CD4-positive, alpha-beta T cell (primary cell): ENCODE measurements at places on chromosomes 6 and 20. TPM values are rescaled to one million over a fixed set of nuclear protein-coding genes. Genes with fewer than 3 reads are reported as not detected.

Gene ARMH2
- not detected for total RNA-seq

Gene EDEM2
- total RNA-seq: 12.2 TPM

Gene YWHAB
- total RNA-seq: 167 TPM

Gene BRPF3
- total RNA-seq: 41.6 TPM

Gene HLA-DMB
- 6.0 TPM for total RNA-seq

Gene SPATA2
- total RNA-seq: 16.0 TPM

Gene CCDC170
- total RNA-seq: not detected

Gene PI16
- total RNA-seq: 5.2 TPM

Gene FNDC11
- total RNA-seq: 1.7 TPM

Gene LTA
- total RNA-seq: 16.7 TPM

Gene SNAP25
- total RNA-seq: not detected

Gene CUTA
- total RNA-seq: 176 TPM

GRCh38 chr20:23366384-23366783, 4.4 kb downstream of the GZF1 start:
- DNase-seq: no peak

GRCh38 chr6:119736296-119737021, 386.9 kb upstream of the MAN1A1 start:
- no peak for DNase-seq

GRCh38 chr6:164398647-164399046, 910.8 kb downstream of the C6orf118 start:
- no peak for DNase-seq

DNA sequence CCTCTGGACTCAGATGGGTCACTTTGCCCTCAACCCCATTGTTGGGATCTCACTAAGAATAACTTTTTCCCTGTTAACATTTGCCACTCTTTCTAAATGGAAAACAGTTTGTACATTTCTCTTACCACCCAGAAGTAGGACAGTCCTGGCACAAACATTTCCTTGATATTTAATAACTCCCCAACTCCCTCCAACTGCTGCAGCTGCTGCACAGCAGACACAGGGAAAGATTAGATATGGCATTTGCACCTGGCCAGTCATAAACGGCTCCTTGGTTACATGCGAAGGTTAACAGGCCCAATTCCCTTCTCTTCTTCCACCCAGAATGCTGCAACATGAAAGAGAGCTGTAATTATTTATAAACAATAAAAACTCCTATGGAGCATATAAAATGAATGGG, 55.9 kb upstream of the SOX4 start:
- DNase-seq: no peak

DNA sequence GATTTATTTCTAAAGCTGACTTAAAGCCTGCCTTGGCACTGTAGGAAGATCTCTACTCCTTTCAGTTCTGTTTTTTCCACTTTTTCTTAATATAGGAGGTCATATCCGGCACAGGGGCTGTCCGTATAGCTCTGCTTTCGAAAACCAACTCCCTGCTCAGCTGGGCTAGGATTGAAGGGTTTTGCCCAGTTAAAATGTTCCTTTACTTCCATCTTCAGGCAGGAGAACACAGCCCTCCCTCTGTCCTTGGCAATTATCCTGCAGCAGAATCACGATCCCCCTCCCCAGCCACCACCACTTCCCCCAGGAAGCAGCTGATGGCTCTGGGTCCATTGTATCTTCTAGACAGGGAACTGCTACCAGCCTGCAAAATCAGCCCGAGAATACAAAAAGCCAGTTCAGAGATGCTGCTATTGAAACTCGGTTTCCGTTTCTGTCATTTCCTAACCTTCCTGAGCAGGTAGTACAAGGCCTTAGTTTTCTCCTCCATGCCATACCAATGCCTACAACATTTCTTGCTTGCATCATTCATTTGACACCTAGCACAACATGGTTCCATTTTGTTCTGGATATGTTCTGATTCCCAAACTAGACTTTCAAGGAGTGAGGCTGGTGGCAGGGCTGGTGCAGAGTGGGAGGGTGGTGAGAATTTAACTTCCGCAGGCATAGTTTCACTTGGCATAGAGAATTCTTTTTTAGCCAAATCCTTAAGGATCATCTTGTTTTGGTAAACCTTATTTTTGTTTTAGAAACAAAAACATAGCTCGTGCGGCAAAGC, 53.9 kb downstream of the FAM50B start:
- no peak for DNase-seq

- DNase-seq: no peak
Measured at GRCh38 chr6:14447240-14447639, 329.7 kb downstream of the CD83 start.

- DNase-seq: no peak
Measured at GRCh38 chr20:38827770-38828281, 22.3 kb downstream of the PPP1R16B start.

DNA sequence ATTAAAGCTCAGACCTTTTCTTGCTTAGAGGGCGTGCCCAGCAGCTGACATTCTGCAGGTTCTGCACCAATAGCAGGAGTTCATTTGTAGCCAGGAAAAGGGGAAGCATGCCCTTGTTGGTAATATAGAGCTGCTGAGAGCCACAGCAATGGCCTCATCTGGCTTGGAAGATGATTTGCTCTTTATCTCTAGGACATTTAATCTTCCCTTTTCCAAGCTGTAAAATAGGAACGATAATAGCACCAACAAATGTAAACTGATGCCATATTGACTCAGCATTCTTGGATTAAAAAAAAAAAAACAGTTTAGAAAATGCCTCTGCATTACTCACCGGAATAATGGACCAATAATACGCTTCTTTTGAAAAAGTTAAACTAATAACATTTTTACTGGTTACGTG, 93.4 kb upstream of the SLC2A12 start:
- DNase-seq: no peak

DNA sequence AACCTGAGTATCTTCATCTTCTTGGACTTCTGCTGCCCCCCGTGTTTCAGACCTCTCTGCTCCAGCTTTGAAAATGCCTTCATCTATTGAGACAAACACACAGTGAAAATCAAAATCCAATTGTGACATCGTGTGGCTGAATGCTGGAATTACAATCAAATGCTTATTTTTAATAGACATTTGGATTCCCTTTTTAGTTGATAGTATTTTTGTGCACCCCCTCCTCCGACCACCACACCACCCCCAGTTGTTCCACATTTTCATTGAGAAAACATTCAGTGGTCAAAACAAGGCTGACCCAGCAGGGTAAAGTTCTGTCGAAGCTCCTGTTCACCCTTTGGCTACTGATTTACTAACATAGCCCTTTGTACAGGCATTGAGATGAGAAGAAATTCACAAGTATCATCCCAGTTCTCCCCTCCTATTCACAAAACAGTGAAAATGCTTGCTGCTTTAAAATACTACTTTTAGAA, 79.0 kb downstream of the NRSN1 start:
- no peak for DNase-seq

- no peak for DNase-seq
Measured at GRCh38 chr20:23641936-23642751, 4.4 kb upstream of the CST3 start.

DNA sequence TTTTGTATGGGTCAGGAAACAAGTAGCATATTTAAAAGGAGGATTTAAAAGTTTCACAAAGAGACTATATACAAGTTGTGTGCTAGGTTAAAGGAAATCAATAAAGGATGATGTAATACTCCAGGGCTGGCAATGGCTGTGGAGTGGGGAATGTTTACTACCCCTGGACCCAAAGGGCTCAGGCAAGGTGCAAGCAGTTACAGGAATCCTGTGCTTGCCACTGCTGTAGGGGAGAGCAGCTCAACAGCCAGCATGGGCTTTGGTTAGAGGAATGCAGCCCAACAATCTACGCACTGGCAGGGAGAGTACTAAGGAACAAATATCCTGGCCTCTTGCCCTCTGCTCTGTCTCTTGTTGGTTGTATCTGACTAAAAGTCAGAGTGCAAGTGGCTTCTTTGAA, 1642.2 kb downstream of the KHDRBS2 start:
- no peak for DNase-seq

DNA sequence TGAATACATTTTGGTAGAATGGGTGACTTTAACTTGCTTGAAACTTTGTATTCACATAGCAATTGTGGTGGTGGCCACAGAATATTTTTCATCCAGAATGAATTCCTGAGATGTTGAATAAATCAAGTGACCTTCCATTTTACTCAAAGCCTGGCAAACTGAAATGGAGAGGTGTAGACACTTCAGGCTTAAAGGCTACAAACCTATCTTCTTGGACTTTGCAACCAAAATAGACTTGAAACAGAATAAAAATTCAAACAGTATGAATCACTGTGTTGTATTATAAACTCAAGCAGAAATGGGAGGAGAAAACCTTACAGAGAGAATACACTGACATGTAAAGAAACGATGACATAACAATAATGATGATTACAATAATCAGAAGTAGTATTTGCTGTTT, 371.6 kb downstream of the BCKDHB start:
- no peak for DNase-seq

DNA sequence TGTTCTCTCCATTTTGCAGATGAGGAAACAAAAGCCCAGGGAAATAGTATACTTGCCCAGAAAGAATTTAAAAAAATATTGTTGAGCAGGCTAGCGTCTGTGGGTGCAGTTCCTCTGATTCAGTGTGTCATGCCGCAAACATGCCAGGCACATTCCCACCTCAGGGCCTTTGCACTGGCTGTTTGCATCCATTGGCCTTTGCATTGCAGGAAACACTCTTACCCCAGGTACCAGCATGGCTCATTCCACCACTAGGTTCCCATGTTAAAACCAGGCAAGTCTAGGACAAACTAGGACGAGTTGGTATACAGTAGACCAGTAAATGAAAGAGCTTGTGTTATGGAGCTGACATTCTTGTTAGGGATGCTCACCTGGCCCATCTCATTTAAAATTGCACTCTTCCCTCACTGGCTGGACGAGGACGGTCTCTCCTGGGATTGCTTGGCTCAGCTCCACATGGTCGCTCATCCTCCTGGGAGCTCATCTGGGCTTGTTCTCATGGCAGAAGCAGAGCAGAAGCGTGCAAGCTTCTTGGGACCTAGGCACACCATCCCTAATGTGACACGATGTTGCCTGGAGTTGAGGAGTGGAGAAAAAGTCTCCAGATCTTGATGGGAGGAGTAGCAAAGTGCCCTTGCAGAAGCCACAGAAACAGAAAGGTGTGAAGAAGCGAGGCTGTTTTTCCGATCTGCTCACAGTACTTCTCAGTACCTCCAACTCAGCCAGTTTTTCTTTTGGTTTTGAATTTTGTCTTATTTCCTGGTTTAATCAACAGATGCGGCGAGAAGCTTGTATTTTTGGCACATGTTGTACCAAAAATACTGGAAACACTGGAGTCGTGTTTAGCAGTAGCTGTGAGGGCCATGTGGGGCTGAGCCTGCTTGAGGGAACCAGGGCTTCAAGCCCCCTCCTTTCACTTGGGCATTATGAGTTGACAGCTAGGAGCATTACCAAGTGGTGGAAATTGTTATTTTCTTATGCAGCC, 13.9 kb downstream of the ZNF831 start:
- DNase-seq: no peak

DNA sequence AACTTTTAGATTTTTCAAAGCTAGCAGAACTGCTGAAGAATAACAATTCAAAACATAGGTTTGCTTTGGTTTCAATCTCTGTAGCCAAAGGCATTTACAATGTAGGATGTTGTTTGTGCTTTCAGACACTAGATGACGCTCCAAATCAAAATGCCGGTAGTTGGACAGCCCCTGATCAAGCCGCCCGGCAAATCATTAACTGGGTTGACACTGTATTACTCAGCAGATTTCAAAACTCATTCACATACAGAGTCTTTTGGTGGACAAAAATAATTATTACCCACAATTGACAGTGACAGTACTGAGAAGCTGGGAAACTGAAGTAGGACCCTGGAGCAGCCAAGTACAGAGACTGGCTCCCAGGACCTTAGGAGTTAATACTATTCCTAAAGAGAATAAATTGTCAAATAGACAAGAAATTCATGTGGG, 21.3 kb upstream of the HFE start:
- peak; percentile 43 for DNase-seq

GRCh38 chr6:87336367-87336766, 7.3 kb upstream of the GJB7 start:
- DNase-seq: no peak

DNA sequence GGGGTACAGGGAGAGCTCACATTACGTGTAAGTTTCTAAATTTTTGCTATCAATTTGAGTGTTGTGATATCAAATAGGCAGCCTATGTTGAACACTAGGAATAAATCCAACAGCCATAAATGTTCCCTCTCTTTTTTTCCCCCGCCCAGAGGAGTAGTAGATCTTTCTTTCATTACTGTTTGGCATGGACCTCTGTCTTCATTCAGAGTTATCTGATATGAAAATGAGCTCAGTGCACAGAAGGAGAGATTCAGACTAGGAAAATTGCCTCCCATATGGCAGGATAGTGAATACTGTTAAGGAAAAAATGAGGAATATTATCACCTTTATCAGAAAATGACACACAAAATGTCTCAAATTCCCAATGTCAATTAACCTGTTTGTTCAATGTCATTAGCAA, 110.0 kb upstream of the EYS start:
- DNase-seq: no peak
